ENCODE measurements at places on chromosomes 3 and 15.

DNA sequence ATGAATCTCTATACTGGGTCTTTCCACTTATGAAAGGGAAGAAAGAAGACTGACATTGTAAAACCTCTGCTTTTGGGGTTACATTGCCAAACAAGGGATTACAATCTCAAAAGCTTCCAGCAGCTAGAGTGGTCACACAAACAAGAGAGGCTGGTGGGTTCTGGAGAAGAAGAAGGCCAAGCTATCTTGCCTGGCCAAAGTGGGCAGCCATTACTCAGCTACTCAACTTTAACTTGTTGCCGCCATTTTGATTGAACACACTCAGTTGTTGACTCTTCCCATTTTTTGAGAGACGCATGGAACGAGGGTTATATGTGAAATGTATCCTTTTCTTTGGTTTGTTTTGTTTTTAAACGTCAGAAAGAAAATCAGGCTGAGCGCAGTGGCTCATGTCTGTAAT, 50.9 kb downstream of the BHLHE40 start:
- DNase-seq: no peak

- DNase-seq: no peak
These were observed 5.6 kb downstream of the NRROS start for GRCh38 chr3:196645096-196645495.

DNA sequence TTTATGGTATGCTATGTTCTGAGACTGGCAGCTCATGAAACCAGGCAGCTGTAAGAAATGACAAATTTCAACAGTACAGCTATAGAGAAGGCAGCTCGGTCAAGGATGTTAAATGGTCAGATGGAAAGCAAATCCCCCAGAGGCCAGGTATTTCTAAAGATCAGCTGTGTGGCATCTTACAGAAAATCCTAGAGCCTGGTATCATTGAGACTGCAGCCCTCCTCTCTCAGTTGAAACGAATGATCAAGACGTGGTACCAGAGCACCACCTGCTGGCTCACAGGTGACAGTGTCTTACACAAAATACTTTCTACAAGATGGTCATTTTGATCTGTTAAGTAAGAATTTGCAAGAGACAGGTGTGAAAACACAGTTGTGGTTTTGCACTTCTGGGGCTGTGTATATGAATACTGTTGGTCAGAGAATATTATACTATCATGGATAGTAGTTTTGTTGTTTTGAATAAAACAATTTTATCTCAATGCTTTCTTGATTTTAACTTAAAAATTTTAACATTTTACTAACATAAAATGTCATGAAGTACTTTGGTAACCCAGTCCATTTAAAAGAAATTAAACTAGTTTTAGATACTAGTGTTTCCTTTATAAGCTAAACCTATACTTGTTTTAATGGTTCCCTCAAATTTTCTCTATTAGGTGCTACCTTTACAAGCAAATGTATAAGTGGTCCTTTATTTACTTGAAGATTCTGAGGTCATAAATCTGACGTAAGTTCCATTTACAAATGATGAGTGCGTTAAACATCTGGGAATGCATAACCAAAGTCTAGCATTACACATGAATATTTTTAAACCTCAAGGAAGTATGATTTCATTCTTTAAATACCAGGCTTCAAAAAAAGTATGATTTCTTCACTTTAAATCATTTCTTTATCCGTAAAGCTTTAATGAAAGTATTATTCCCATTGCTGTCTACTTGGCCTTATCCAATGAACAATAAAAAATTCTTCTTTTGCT, 121.8 kb downstream of the PDZRN3 start:
- peak; percentile 78 for DNase-seq

DNA sequence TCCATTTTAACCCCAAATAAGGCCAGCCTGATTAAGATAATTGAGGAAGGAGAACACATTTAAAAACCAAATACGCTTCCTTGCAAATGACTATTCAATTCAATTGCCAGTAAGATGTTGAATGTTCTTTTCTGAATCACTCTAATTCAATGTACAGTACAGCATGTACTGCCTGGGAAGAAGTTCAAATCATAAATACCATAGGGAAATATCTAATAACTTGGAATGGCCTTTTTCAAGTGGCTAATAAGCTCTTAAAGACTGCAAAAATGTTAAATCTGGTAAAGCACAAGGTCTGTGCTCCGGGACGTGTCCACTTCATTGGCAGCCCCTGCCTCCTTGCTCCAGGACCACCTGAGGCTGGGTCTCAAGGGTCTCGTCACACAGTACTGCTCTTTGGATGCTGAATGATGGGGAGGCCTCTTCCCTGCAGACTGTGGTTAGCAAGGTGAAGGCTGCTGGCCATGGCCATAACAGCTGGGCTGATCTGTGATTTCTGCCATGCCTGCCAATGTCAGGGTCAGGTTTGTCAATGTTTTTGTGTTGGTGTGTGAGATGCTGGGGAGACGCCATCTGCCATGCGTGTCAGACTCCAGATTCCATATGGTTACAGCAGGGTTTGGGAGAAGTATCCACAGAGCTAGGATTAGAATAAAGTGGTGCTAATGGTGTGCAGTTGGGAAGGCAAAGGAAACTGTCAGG, 300.5 kb downstream of the ADAMTS17 start:
- no peak for DNase-seq

- peak; percentile 32 for DNase-seq
These were observed 520.6 kb downstream of the MFSD1 start for GRCh38 chr3:159322322-159322939.

- DNase-seq: no peak
These were observed 28.1 kb upstream of the NEO1 start for GRCh38 chr15:73024168-73024567.

GRCh38 chr15:91954292-91954691, 100.8 kb downstream of the SLCO3A1 start:
- no peak for DNase-seq

GRCh38 chr3:195853996-195854395, 42.3 kb upstream of the MUC4 start:
- DNase-seq: no peak

GRCh38 chr3:180571831-180572598, 29.9 kb upstream of the TTC14 start:
- no peak for DNase-seq

GRCh38 chr3:114451051-114451451, 157.2 kb downstream of the TIGIT start:
- DNase-seq: peak; percentile 62

DNA sequence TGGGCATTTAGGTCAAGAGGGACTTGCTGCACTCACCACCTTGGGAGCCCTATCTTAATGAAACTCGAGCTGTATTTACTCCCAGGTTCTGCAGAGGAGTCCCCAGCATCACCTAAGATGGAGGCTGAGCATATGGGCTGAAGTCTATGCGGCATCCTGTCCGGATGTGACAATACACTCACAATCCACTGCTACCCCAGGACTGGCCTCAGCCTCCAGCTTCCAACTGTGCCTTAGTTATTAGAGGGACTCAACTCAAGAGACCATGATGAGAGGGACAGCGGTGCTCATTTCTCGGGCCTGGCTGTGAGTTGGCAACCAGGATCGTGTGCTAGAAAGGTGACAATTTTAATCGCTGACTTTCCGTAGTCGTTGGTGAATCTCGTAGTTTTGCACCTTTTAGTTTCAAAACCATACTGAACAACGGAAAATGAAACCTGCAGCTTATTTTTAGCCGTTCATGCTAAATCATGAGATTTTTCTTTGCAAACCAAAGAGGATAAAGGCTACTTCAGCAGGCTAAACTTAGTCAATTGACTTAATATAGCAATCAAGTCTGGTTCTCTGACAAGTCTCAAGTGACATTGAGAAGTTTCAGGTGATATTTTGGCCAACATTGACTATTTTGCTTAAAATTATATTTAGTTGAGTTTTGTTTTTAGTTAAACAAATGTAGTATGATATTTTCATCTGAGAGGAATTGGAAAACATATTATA, 11.1 kb downstream of the ZBTB38 start:
- DNase-seq: no peak

GRCh38 chr3:54710954-54711353, 216.9 kb downstream of the LRTM1 start:
- DNase-seq: no peak

DNA sequence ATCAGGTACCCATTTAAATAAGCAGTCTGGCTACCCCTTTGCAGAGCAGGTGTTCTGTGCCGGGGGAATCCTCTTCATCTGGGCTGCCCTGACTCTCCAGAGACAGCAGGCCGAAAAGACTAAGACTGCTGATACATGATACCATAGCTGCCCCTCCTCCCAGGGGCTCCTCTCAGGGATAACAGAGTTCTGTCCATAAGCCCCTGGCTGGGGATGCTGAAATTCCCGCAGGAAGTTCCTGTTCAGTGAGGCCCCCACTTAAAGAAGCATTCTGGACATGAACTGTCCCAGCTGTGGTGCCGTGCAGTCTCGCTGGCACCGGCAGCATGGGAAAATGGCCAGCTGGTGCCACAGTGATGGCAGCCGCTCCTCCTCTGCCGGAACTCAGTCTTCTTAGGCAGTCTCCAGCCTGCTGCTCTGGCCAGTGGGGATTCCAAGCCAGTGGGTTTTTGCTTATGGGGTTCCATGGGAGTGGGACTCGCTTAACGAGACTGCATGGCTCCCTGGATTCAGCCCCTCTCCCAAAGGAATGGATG, 1026.2 kb downstream of the NAALADL2 start:
- no peak for DNase-seq

DNA sequence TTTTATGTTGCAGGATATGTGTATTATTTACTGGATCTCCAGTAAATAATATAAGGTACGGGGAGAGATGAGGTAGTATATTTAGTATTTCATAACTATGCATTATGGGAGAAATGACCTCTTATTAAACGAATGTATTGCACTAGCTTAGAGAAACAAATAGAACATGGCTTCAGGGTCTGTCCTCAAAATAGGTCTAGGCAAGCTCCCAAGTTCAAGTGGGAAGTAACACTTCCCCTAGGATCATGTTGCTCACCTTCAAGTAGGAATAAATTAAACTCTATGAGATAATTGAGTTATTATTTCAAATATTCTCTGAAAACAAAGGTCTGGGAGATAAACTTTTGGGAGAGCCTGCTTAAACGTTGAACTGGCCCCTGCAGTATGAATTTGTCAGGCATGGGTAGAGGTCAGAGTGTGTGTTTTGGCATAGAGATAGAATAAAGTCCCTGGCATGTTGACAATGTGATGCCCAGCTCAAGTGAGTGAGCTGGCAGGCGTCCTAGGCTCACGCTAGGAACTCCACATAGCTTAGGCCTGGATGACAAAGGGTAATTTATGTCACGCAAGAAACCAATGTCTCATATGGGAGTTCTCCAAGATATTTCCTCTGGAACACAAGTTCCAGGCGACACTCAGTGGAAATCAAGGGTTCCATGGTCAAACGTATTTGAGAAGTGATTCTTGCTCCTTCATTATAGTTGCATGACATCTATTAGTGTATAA, 236.8 kb downstream of the CACNA2D3 start:
- no peak for DNase-seq

- no peak for DNase-seq
These were observed 76.2 kb downstream of the PRICKLE2 start for GRCh38 chr3:64148955-64149653.

DNA sequence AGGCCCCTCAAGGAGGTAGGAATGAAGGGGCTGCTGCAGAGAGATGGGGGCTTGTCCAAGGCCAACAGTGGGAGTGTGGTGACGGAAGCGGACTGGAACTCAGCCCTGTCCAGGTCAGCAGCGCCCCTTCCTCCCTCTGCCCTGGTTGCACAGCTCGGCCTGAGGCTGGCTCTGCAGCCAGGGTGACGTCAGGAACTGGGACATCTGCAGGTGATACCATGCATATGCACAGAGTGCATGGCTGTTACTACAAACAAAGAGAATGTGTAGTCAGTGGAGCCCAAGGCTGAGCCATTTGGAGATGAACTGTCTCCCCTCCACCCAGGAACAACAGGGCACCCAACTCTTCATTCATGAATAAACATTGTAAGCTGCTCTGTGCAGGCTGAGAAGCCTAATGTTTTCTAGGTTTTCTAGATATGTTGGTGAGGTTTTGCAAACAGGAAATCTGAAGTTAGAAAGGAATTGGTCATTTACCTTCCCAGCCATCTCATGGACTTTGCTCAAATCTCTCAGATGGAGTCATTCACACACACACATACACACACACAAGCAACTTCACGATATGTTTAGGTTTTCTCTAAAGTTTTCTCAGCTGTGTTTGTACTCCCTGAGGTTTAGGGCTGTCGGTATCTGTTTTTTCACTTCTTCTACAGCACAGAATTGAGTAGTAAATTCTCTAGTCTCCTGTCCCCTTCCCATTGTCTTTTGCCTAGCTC, 117.2 kb downstream of the TLE3 start:
- DNase-seq: no peak

GRCh38 chr3:49277383-49277775, 347 bp upstream of the C3orf62 start:
- DNase-seq: no peak

GRCh38 chr15:100175406-100176114, 166.2 kb downstream of the ADAMTS17 start:
- no peak for DNase-seq

DNA sequence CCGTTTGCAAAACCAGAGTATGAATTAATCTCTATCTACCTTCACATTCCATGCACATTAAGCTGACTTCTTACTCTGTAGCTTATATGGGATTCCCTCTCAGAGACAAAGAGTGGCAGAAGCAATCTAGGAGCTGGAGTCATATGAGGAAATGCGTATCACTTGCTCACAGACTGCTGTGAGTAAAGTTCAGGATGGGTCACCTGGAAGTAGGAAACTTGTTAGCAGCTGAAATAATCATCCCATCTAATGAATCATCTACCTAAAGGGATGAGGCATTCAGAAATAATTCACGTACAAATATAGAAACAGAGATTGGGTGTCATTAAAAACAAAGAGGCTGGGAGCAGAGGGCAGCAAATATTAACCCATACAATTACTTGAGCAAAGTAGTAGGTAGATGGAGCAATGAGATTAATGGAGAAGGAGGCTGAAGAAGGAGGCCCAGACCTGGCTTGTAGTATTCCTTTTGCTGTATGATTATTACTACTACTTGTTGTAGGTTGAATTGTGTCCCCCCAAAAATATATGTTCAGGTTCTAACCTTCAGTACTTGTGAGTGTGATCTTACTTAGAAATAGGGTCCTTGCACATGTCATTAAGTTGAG, 866.3 kb downstream of the ROBO2 start:
- no peak for DNase-seq

Data from midbrain (tissue), 1 donor.